Naive thymus-derived CD4-positive, alpha-beta T cell (primary cell): ENCODE measurements at places on chromosomes 3 and 15. TPM values are rescaled to one million over a fixed set of nuclear protein-coding genes. Genes with fewer than 3 reads are reported as not detected.
A peak's percentile ranks its signal among the peaks of the same experiment; 100 is the strongest.

The PLA2G4B gene
- 33.9 TPM for total RNA-seq

The ZNF621 gene
- 21.9 and 23.8 TPM in 2 replicates for total RNA-seq

The TNNC1 gene
- 6.5 TPM for total RNA-seq

The DNAJB11 gene
- 29.9 TPM for total RNA-seq

The PCLAF gene
- total RNA-seq = 1.3 TPM

DNA sequence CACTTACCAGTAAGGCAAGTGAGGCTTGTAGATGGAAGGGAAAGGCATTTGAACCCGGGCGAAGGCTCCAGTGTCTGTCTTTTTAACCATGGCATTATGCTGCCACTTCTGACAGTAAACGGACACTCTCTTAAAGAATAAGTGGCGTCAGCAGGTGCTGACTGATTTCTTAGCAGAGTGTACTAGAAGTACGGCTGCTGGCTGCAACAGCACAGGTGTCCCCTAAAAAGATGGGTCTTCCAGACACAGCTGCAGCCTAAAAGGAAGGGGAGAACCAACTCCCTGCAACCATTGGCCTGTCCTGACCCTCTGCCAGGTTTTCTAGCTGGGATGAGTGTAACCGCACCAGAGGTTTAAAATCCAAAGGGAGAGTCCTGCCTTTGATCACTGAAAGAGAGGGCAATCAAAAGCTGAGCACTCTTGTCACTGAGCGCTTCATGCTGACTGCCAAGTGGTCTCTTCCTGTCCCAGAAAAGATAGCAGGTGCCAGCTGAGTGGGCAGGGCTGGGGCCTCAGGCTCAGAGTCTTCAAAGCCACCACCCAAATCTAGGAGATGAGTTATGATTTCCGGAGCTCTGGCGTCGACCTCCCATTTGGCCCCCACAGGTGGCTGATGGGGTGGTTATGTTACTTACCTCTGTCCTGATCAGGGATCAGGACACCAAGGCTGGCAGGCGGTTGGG, 255.8 kb downstream of the SLCO3A1 start:
- no peaks in the 10 kb centered on the region for H3K27me3 ChIP-seq
- no peaks in the 10 kb centered on the region for H3K4me1 ChIP-seq
- H3K4me3 ChIP-seq = no peak overlapping the region
- no peak for DNase-seq
- no peak overlapping the region for H3K27ac ChIP-seq

- H3K27me3 ChIP-seq = no peaks in the 10 kb centered on the region
- peaks cover 55% of the 10 kb centered on the region for H3K4me1 ChIP-seq
- peak overlapping the region; percentile 34 for H3K27ac ChIP-seq
- peak overlapping the region; percentile 53 for H3K4me3 ChIP-seq
Observed at GRCh38 chr15:70492240-70493177, 270.8 kb downstream of the UACA start.

- no peaks in the 10 kb centered on the region for H3K27me3 ChIP-seq
- no peak for DNase-seq
- no peaks in the 10 kb centered on the region for H3K36me3 ChIP-seq
- no peak overlapping the region for H3K27ac ChIP-seq
Observed at GRCh38 chr3:107241217-107241616, 136.0 kb upstream of the CCDC54 start.

- H3K4me1 ChIP-seq = no peaks in the 10 kb centered on the region
- H3K27ac ChIP-seq = no peak overlapping the region
- no peak overlapping the region for H3K4me3 ChIP-seq
- no peaks in the 10 kb centered on the region for H3K27me3 ChIP-seq
Observed at GRCh38 chr3:190809351-190809750, 53.1 kb downstream of the GMNC start.

GRCh38 chr15:64127521-64128270, 23.8 kb upstream of the SNX22 start:
- no peak for DNase-seq
- peaks cover 93% of the 10 kb centered on the region for H3K36me3 ChIP-seq
- no peaks in the 10 kb centered on the region for H3K4me1 ChIP-seq
- no peaks in the 10 kb centered on the region for H3K27me3 ChIP-seq
- no peak overlapping the region for H3K27ac ChIP-seq
- no peak overlapping the region for H3K4me3 ChIP-seq

DNA sequence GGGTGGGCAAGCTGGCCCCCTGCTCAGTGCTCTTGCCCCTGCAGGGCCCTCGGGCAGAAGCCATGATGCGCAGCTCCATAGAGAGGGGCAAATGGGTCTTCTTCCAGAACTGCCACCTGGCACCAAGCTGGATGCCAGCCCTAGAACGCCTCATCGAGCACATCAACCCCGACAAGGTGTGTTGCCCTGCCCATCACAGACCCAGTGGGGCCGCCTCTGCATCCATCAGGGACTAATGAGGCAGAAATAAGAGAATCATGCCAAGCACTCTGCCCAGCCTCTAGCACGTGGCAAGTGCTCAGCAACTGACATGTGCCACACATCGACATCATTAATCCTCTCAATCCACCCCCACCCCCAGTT, 49.4 kb downstream of the SEMA3G start:
- no peaks in the 10 kb centered on the region for H3K4me1 ChIP-seq
- H3K27ac ChIP-seq = no peak overlapping the region
- DNase-seq = no peak
- peaks cover 84% of the 10 kb centered on the region for H3K36me3 ChIP-seq
- no peak overlapping the region for H3K4me3 ChIP-seq

GRCh38 chr15:39127151-39127790, 453.6 kb upstream of the THBS1 start:
- H3K27ac ChIP-seq = no peak overlapping the region
- H3K4me1 ChIP-seq = no peaks in the 10 kb centered on the region
- H3K4me3 ChIP-seq = no peak overlapping the region
- no peak for DNase-seq
- no peaks in the 10 kb centered on the region for H3K27me3 ChIP-seq
- H3K36me3 ChIP-seq = no peaks in the 10 kb centered on the region

DNA sequence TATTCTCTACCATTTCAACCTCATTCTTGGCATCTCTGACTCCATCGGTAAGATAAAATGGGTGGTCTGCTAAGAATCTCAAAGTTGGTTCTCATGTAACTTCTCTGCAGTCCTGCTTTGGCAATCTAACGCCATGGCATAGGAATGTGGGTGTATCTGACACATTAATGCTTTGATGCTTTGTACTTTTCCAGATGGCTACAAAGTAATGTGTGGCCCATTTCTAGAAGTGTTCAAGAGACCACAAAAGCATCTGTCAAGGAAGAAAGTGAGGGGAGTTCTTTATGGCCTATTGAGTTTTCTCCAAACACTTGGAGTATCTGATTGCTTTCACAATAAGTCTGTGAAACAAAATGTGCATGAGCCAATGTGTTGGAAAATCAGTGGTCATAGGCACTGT, 339.9 kb upstream of the TGFBR2 start:
- no peaks in the 10 kb centered on the region for H3K36me3 ChIP-seq
- H3K27me3 ChIP-seq = no peaks in the 10 kb centered on the region
- H3K27ac ChIP-seq = no peak overlapping the region

DNA sequence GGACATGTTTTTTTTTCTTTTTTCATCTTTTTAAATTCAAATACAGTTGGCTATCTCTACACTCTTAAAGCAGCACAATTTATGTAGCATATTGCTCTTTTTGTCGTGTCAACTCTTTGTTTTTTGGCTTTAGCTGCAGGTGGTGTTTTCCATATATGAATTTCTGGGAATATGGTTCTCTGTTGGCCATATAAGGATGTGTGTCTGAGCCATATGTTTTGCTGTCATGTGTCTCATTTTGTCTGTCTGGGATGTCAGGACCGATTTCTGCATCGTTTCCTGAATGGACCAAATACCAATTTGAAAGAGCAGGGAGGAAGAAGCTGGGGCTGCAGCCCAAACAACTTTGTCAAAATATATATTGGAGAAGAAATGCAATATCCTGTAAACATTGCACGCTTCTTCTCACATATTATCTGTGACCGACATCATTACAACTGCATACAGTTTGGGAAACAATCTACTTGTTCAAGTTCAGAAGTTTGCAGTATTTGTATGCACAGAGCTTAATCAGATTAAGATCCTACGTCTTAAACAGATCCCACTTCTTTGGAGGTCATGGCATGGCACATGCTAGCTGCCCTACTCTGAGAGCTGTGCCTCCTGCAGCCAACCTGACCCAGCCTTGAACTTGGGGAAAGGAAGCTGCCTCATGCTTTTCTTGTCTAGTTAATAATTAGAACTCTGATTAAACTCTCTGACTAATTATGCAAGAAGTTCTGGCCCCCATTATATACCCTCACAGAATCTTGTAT, 4.0 kb upstream of the SATB1 start:
- DNase-seq = no peak
- H3K36me3 ChIP-seq = no peaks in the 10 kb centered on the region
- H3K27me3 ChIP-seq = no peaks in the 10 kb centered on the region

DNA sequence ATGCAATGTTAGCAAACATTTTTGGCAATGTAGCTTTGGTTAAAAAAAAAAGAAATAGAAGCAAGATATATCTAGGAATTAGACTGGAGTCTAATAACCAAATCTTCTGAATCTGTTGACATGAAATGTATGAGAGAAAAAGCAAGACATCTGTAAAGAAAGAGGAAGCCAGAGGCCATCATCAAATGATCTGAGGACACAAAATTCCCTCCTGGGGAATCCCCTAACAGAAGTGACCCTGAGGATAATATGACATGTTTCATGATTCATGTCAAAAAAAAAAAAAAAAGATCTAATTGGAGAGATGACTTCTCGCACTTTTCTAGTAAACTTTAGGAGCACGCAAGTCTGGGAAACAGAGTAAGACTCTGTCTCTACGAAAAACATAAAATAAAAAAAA, 70.9 kb downstream of the IMPG2 start:
- H3K4me3 ChIP-seq = no peak overlapping the region
- DNase-seq = no peak
- no peak overlapping the region for H3K27ac ChIP-seq
- no peaks in the 10 kb centered on the region for H3K27me3 ChIP-seq
- H3K4me1 ChIP-seq = no peaks in the 10 kb centered on the region

DNA sequence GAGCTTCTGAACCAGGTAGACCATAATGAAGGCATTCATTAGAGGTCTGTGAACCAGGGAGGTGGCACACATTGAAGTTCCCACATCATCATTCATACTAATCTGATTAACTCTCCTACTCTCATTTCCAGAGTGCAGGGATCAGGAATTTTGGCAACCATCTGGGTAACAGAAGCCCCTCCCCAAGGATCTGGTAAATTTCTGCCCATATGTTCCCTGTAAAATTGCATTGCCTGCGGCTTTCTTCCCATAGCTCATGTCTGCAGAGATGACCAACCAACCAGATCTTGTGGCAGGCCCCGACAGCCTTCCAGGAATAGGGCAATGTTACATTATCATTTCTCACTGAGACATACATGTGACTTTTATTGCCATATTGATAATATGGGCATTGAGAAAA, 111.4 kb upstream of the CHL1 start:
- no peak for DNase-seq
- H3K36me3 ChIP-seq = no peaks in the 10 kb centered on the region
- H3K27me3 ChIP-seq = no peaks in the 10 kb centered on the region
- no peak overlapping the region for H3K4me3 ChIP-seq

- H3K4me3 ChIP-seq = no peak overlapping the region
- H3K36me3 ChIP-seq = no peaks in the 10 kb centered on the region
- no peak overlapping the region for H3K27ac ChIP-seq
- DNase-seq = no peak
Observed at GRCh38 chr15:89052474-89052873, 35.8 kb upstream of the ABHD2 start.
